ENCODE measurements at places on chromosomes 11 and 22.

GRCh38 chr11:64874308-64875240 lies 3.8 kb downstream of the EHD1 start:
- H3K36me3 ChIP-seq, result peaks cover 25% of the 10 kb centered on the region
- no peaks in the 10 kb centered on the region for H3K27me3 ChIP-seq
- peaks cover 31% of the 10 kb centered on the region for H3K4me1 ChIP-seq
- peak overlapping the region; percentile 35 for H3K27ac ChIP-seq
- H3K4me3 ChIP-seq, result peak overlapping the region; percentile 99
- DNase-seq, result peak; percentile 82

DNA sequence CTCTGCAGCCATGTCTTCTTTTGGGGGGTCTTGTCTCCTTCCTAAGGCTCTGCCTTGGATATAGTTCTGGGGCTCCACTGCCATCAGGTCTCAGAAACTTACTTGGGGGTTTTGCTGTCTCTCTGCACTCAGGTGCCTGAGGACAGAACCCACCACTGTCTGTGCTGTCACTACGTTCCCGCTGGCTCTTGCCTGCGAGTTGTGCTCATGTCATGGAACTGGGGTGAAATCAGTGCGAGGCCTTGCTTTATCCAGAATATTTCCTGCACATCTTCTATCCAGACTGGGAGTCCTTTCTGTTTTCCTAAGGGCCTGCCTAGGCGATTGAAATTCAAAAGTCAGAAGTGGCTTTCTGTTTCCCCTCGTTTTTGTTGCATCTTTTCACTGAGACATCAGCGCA lies 6.6 kb upstream of the USP2 start:
- H3K4me3 ChIP-seq, result no peak overlapping the region
- no peaks in the 10 kb centered on the region for H3K36me3 ChIP-seq
- H3K4me1 ChIP-seq, result no peaks in the 10 kb centered on the region
- no peak for DNase-seq
- H3K27me3 ChIP-seq, result peaks cover 17% of the 10 kb centered on the region
- no peak overlapping the region for H3K27ac ChIP-seq

DNA sequence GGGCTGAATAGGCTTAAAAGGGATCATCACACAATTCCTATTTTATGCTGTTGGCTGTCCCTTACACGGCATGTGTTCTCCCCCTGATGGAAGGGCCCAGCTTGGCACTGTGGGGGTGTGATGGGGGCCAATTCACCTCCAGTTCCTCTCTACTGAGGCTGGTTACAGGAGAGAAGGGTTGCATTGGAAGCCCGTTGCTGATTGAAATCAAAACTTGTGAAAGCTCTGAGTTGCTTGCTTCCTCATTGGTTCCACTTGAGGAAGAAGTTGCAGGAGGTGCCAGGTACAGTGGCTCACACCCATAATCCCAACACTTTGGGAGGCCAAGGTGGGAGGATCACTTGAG lies 13.3 kb upstream of the PRG2 start:
- H3K4me3 ChIP-seq, result no peak overlapping the region
- no peak for DNase-seq
- H3K36me3 ChIP-seq, result peaks cover 11% of the 10 kb centered on the region
- H3K27ac ChIP-seq, result no peak overlapping the region
- peaks cover 2% of the 10 kb centered on the region for H3K4me1 ChIP-seq

DNA sequence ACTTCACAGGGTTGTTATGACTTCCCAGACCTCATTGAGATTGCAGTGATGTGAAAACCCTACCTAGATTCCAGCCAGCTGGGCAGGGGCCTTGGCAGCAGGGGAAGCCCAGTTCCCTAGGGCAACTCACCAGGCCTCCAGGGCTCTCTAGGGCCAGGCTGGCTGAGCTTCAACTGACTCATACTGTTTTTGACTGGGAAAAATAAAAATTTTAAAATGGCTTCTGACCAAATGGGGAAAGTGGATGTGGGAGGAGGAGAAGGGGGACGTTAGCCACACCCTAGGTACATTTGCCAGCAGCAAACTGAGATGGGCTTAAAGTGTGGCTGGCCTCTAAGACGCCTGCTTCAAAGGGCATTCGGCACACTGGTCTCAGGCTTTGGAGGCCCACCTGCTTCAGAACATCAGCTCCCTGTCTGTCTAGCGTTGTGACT lies 39.0 kb downstream of the BMAL1 start:
- DNase-seq, result peak; percentile 79
- no peak overlapping the region for H3K4me3 ChIP-seq
- H3K27ac ChIP-seq, result peak overlapping the region; percentile 34
- no peaks in the 10 kb centered on the region for H3K27me3 ChIP-seq
- H3K4me1 ChIP-seq, result peaks cover 15% of the 10 kb centered on the region

DNA sequence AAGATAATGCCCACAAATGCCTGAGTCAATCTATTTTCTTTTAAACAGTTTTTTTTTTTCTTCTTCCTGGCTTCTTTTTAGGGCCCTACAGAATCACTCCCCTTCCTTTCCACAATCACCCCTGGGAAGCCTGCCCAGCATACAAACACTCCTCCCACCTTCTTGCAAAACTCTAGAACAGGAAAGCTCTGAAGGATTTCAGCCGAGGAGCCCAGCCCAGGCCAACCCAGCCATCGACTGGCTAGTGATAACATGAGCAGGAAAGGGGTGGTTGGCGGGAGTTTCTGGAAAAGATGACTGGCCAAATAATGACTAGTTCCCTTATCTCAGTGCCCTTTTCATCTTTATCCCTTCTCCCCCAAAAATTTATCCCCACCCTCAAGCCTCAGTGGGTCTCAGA lies 68.2 kb downstream of the USP35 start:
- no peaks in the 10 kb centered on the region for H3K27me3 ChIP-seq
- DNase-seq, result peak; percentile 93
- H3K27ac ChIP-seq, result no peak overlapping the region

Measured in fibroblast of lung (primary cell).